ENCODE measurements at places on chromosomes 12 and 14.

DNA sequence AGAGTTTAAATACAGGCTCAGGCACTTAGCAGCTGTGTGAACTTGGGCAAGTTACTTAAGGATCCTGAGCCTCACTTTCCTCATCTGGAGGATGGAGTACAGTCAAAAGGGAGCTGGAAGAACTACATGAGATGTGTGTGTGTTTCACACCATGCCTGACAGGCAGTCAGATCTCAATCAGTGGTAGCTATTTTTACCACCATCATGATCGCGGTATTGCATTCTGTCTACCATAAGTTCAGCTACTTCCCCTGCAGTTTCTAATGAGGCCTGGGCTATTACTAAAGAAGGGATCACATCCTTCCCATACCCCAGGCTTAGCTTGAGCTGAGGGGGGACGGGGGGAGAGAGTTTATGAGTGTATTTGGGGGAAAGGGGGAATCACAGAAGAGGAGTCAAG lies 7.0 kb downstream of the AQP6 start:
- no peak for DNase-seq

DNA sequence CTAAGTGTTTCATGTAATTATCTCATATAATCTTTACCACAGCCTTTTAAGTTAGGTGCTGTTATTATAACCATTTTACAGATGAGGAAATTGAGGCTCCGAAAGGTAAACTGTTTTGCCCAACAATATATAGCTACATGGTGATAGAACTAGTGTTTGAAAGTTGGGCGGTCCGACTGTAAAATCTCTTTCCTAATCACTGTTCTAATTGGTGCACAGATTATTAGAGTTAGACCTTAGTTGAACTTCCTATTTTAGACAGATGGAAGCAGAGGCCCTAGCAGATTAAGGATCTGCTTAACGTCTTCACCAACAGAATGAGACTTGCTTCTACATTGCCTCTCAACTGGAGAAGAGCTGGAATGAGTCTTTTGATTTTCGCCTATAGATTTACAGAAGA lies 30.0 kb upstream of the DUSP6 start:
- no peak for DNase-seq

DNA sequence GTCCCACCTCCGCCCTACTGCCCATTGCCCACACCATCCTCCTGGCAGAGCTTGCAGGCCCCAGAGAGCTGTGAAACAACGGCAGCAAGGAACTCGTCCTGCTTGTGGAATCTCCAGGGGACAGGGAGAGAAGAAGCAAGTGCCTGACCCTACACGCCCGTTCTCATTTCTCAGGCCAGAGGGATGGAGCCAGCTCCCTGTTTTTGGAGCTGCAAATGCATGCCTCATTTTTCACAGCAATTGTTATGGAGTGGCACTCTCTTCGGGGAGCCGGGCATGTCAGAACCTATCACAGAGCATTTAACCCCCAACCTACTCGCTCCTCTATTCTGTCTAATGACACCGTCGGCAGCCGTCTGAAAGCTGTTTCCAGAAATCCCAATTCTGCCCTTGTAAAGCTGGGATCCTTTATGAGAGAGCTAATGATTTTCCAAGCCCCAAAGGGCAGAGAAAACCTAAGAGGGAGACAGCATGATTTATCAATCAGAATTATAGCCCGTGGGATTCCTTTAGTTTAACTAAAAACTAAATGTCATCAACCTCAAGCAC lies 222.3 kb upstream of the NOS1 start:
- no peak for DNase-seq

DNA sequence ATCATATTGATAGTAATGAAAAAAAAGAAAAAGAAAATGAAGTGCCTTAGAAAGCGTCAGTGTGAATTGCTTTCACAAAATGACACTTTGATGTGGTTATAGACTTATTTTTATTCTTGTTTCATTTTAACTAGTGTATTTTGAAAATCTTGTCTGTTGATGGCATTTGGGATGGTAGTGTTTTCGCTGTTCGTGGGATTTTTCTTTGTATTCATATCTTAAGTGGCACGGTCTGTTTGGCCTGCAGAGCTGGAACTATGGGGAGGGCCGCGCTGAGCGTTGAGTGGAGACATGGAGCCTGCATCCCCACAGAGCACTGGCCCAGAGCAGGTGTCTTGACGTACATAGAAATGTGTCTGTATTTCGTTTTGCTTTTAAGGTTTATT lies 61.6 kb downstream of the WDR20 start:
- no peak for DNase-seq

GRCh38 chr14:20799892-20800544 lies 2.6 kb downstream of the RNASE1 start:
- no peak for DNase-seq

GRCh38 chr14:41873686-41874317 lies 267.1 kb downstream of the LRFN5 start:
- DNase-seq = no peak
